ENCODE measurements at places on chromosomes 11 and 22.

- DNase-seq: no peak
These were observed 684.4 kb downstream of the NTM start for GRCh38 chr11:132054822-132055221.

- DNase-seq: peak; percentile 49
These were observed 78.9 kb downstream of the FLI1 start for GRCh38 chr11:128772814-128773213.

GRCh38 chr11:3127706-3128355, 37.3 kb downstream of the OSBPL5 start:
- no peak for DNase-seq

DNA sequence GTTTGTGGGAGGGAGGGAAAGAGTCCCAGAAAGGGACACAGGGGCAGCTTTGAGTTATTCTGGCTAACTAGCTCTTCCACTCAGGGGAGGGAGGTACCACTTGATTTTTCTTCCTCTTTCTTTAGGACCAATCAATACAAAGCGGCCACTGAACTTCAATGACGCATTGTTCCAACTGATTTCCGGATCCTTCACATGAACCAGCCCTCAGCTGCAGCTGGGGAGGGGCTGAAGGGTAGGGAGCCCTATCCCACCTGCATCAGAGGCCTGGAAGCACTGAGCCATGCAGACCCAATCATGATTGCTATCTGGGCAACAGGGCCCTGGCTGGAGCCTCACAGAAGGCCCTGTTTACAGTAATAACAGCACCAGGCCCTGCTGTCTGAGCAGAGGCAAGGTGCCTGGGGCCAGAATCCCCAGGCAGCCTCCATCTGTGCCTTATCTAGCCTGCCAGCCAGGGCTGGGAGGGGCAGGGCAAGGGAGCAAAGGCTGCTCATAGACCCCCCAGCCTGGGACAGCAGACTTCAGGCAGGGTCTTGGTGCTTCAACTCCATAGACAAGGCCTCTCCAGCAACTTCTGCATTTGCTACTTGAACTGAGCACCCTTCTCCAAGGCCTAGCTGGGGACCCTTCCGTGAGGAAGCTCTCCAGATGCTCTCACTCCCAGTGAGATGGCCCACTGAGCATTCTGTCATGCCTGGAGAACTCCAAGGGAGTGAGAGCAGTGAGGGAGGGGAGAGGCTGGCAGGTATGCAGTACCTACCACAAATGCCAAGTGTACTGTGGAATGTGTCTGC, 22.5 kb downstream of the CLPB start:
- DNase-seq: no peak

GRCh38 chr11:68312117-68312779, at the start of gene LRP5:
LRP5 (plus strand) TSS chr11:68312591; CDS start chr11:68312715, 124 bp downstream.
- no peak for DNase-seq

GRCh38 chr22:21652547-21653545, 10.7 kb downstream of the SDF2L1 start:
- DNase-seq: no peak

DNA sequence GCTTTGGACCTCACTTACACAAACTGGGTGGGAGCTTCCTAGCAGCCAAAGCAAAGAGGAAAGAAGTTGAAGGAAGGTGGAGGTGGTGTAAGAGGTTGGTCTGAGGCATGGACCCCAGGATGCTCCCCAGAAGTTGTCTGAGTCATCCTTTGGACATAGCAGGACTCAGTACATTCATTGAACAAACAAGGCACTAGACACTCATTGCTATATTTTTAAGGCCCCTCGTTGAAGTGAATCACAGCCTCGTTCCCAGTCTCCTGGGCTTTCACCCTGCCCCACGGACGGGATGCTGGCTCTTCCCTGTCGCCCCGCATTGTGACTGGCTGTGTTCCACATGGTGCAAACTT, 95.9 kb upstream of the FGF3 start:
- DNase-seq: no peak

- no peak for DNase-seq
These were observed 13.6 kb downstream of the GNB1L start for GRCh38 chr22:19840955-19841640.

- no peak for DNase-seq
These were observed 16.0 kb upstream of the LINC01488 start for GRCh38 chr11:69465236-69466000.

- DNase-seq: no peak
These were observed 948.2 kb downstream of the NTM start for GRCh38 chr11:132318421-132319157.

- DNase-seq: no peak
These were observed 30.0 kb upstream of the SYT7 start for GRCh38 chr11:61610905-61611304.

DNA sequence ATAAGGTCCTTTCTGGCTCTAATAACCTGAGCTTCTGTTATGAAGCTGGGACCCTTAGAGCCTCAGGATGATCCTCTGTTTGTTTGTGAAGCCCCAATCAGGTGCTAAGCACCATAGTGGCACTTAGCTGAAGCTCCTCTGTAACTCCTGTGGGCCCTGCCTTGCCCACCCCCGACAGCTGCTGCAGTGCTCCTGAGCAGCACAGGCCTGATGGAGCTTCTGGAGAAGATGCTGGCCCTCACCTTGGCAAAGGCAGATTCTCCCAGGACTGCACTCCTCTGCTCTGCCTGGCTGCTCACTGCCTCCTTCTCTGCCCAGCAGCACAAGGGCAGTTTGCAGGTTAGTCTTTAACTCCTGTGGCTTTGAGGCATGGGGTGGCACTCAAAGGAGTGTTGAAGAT, 19.0 kb upstream of the CCDC134 start:
- no peak for DNase-seq

- DNase-seq: no peak
These were observed 6.2 kb downstream of the SMTNL1 start for GRCh38 chr11:57543593-57543992.

GRCh38 chr11:57269571-57270021, 32.5 kb upstream of the APLNR start:
- no peak for DNase-seq

- no peak for DNase-seq
These were observed 303.6 kb downstream of the SBF2 start for GRCh38 chr11:9990221-9990973.

DNA sequence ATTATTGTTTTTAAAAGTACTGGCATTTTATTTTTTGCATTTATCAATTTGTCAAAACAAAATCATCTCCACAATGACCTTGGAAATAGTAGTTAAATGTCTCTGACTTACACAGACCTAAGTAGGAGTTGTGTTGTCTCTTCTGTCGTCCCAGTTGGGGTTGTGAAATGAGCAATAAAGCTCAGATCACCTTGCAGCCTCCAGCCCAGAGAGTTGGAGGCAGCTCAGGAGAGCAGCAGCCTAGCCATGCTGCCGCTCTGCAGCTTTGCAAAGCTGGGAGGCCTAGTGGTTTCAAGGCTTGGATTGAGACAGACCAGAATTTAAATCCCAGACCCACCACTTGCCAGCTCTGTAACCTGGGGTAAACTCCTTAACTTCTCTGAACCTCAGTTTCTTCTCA, 65.2 kb upstream of the CRYBB3 start:
- DNase-seq: no peak

DNA sequence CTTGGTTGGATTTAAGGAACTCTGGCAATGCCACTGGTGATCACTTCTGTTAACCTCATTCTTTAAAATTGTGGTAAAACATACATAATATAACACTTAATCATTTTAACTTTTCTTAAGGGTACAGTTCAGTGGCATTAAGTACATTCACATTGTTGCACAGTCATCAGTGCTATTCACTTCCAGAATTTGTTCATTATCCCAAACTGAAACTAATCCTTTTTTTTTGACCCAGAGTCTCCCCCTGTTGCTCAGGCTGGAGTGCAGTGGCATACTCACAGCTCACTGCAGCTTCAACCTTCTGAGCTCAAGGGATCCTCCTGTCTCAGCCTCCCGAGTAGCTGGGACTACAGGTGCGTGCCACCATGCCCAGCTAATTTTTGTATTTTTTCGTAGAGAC, 10.6 kb downstream of the ELF5 start:
- DNase-seq: no peak

DNA sequence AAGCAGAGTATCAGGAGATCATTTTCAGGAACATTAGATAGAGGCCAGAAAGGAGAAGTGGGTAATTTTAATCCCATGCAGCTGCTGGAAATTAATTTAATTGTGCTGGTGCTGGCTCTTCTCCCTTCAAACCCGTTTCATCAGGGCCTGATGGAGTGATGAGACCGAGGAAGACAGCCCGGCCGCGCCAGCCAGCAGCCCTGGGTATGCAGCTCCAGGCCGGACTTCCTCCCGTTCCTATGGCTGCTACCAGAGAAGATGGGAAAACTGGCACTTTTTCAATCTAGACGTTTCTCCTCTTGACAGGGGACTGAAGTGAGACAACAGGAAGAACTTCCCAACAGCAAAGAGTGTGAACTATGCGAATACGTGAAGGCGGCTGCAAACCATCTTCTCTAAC, 24.6 kb upstream of the ZBTB16 start:
- no peak for DNase-seq

DNA sequence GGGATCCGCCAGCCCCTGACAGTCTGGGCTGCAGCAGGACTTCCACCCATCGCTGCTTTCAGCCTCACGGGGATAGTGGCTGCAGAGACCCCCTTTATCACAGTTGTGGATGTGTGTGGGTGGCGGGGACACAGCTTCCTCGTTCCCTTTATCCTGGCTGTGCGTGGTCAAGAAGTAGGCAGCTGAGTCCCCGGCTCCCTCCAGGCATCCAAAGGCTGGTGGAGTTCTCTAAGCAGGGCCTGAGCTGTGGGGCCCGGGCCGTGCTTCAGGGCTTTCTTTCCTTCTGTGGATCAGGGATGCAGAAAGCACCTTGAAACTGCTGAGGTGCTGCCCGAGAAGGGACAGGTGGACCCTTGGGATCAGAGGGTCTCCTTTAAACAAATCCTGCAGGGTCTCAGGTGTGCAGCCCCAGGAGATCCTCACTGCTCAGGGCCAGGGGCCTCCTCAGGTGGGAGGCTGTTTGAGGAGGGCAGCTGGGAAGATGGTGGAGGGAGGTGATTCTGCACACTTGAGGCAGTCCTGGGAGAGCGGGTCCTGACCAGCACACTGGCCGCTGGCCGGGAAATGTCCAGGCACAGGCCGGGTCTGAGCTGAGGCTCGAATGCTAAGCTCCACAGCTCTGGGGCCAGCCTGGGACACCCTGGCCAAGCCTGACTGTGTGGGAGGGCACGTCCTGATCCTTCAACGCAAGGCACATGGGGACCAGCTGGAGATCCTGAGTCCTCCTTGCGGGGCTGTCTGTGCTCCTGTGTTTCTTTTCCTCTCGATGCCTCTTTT, 1024.3 kb downstream of the BRD1 start:
- no peak for DNase-seq

- no peak for DNase-seq
These were observed 531 bp upstream of the MEN1 start for GRCh38 chr11:64810891-64811272.

DNA sequence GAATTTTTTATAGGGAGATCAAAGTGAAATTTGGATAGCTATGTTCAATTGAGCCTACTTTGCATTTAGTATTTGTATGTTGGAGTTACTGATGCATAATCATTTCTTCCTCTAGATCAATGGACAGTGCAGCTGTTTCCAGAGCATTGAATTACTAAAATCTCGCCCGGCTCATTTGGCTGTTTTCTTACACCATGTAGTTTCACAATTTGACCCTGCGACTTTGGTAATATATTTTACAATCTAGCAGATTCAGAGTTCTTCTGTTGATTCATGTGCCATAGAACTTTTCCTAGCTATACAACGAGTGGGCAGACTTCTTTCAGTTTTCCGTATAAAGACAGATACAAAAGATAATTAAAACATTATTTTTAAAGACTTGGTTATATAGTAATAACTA, 70.0 kb upstream of the GRIK4 start:
- no peak for DNase-seq

GRCh38 chr11:112899235-112900006, 61.8 kb upstream of the NCAM1 start:
- DNase-seq: no peak

DNA sequence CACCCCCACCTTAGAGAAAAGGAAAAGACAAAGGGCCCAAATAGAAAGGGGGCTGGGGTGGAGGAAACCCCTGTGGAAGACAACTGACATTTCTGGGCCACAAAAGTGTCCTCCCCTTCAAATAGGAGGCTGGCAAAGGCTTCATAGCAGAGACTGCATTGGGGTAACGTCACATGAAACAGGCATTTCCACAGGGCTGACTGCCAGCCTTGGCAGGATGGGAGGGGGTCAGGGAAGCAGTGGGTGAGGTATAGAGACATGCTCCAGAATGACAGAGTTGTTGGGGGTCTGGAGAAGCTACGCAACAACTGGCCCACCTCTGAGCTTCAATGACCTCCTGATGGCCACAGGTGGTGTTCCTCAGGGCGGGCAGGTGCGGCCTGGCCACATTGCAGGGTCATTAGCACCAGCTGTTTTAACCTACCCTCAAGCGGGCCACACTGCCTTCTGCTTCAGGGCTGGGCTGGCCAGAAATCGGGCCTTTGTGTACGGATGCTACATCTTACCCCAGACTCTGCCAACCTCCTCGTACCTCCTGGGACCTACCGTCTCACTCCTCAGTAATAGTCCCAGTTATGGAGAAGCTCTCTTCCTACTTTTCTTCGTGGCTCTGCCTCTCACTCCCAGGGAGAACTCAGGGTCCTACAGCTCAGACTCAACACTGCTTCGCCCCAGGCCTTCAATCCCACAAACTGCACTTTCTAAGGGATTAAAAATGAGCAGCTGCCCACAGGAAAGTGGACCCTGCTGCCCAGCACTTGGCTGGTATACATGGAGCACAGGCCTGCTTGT, 160.0 kb upstream of the NCAM1 start:
- DNase-seq: no peak

- no peak for DNase-seq
These were observed 5.3 kb downstream of the MMP11 start for GRCh38 chr22:23777776-23778576.

- DNase-seq: no peak
These were observed 455.6 kb downstream of the BUD13 start for GRCh38 chr11:116317212-116317611.

DNA sequence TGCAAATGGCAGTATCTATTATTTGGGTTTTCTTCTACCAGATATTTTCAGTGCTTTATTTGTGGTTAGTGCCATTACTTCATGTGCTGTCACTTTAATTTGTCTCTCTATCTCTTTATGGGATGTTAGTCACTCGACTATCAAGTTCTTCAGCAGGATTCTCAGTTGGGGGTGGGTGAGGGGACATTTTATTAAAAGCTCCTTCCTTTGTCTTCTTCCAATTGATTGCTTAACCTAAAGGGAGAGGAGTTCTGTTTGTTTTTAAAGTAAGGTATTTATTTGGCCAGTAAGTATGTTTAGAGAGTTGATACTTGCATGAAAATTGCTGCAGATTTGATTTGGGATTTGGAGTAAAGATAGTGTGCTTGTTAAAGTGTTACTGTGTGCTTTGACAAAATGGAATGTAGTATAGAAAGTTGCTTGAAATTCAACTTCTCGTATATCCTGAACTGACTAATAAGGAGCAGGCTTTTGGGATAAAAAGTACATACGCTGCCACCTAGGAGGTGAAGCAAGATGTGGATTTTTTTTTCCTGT, 10.3 kb downstream of the YAP1 start:
- DNase-seq: no peak

- DNase-seq: no peak
These were observed 53.7 kb upstream of the CCDC34 start for GRCh38 chr11:27416568-27417176.

- no peak for DNase-seq
These were observed 29.7 kb upstream of the EMSY start for GRCh38 chr11:76415073-76415472.
